Hematopoietic multipotent progenitor cell treated with erythropoietin and hydrocortisone succinate and interleukin-3 and kit ligand, for 8 days (in vitro differentiated cells): ENCODE measurements at places on chromosomes 11 and 22.

GRCh38 chr11:130997278-130997677, 81.0 kb upstream of the SNX19 start:
- DNase-seq = no peak

- DNase-seq = no peak
Measured at GRCh38 chr11:7830740-7831139, 34.0 kb upstream of the OR5P2 start.

DNA sequence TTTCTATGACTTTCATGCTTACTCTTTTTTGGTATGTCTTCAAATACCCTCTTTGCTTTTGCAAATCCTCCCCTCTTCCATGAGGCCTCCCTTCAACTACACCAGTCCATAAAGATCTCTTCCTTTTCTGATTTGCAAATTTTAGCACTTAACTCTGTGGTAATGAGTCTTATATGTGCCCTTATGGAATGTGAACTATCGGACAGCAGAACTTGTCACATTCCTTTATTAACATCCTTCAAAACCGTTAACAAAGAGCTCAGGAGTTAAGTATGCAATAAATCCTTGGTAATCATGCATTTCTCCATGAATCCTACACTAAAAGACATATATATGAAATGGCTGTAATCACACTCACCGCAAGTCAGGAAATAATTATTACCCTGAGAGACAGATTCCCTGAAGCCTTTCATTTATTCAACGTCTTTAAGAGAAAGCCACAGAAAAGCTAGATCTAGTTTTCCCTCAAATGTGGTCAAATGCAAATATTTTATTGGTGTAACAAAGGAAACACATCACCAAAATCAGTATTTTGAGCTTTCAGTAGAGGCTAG, 7.4 kb downstream of the CLNS1A start:
- no peak for DNase-seq

DNA sequence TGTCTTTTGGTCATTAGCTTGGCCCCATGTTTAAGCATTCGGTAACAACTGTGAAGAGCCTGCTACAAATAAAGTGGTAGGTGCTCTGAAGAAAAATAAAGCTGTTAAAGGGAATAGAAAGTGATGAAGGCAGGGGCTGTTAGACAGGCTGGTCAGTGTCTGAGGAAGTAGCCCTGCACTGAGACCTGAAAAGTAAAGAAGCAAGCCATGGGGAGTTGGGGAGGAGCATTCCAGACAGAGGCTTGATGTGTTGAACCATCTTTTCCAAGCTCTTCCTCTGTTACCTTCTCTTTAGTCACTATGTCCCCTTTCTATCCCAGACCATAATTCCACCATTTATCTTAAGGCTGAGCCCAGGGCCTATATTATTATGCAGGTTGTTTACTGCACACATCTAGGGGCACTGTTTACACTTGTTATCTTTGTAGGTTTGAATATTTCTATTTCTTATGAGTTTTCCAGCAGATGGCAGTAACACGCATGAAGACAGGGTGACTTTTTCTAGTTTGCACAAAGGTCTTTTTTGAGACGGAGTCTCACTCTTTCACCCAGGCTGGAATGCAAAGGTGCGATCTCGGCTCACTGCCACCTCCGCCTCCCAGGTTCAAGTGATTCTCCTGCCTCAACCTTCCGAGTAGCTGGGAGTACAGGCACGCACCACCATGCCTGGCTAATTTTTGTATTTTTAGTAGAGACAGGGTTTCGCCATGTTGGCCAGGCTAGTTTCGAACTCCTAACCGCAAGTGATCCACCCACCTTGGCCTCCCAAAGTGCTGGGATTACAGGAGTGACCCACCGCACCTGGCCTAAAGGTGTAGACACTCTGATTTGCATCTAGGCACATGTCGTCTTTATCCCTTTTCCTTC, 23.0 kb downstream of the ZFTA start:
- peak; percentile 67 for DNase-seq

GRCh38 chr11:46475051-46475925, 83.7 kb upstream of the CHRM4 start:
- DNase-seq = no peak

DNA sequence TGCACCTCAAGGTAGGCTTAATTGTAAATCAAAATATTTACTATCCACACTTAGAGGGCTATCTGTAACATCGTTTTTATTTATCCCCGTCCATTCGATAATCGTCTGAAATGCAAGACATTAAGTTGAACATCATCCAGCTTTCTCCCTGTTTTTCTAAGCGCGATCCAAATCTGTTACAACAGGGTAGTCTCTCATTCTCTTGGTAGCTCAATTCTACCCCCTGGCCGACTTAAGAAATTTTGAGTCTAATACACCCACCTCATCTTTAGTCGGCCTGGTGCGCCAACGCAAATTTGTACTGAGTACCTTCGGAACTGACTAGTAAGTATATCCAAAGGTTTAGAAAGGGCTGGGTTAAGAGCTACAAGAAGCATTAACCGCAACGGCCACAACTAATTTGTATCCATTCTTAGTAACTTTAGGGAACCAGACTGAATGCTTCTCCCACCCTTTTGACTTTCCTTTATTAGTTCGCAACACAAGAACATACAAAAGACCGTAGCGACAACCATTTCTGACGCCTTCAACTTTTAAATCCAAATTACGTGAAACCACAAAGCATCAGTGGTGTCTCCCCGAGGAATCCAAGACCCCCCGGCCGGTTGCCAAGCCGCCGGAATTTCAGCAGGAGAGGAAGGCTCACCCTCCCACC, 1.0 kb upstream of the ZNF143 start:
- peak; percentile 55 for DNase-seq

DNA sequence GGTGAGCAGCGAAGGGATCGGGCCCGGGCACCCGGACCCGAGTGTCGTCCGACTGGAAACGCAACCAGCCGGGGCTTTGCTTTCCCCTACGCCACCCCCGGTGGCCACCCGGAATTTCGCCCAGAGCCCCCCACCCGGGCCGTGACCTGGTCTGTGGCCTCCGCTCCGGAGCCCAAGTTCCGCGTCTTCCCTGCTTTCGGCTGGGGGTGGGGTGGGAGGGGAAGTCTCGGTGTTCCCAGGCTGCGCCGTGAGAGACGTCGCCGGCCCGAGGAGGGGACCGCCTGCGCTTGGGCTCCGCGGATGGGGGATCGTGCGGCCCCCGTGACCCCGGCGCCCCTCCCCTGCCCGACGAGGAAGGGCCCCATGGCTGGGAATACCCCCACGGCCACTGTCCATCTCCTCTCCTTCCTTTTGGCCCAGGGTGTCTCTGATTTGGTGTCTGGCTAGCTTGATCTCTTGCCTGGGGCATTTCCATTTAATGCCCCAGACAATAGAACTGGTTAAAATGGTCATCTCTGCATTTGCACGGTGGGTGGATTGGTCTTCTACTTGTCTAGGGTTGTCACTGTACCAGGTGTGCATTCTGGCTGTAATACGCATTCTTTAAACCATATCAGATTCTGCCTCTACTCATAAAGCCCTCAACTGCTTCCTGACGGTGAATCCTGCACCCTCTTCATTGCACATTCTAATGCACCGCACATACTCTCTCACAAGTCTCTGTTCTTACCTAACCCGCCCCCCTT, 789 bp downstream of the SIK2 start:
- peak; percentile 24 for DNase-seq

GRCh38 chr11:109960831-109961230, 132.4 kb upstream of the ZC3H12C start:
- DNase-seq = no peak

GRCh38 chr22:20748731-20749428, 25.0 kb upstream of the SERPIND1 start:
- DNase-seq = no peak

DNA sequence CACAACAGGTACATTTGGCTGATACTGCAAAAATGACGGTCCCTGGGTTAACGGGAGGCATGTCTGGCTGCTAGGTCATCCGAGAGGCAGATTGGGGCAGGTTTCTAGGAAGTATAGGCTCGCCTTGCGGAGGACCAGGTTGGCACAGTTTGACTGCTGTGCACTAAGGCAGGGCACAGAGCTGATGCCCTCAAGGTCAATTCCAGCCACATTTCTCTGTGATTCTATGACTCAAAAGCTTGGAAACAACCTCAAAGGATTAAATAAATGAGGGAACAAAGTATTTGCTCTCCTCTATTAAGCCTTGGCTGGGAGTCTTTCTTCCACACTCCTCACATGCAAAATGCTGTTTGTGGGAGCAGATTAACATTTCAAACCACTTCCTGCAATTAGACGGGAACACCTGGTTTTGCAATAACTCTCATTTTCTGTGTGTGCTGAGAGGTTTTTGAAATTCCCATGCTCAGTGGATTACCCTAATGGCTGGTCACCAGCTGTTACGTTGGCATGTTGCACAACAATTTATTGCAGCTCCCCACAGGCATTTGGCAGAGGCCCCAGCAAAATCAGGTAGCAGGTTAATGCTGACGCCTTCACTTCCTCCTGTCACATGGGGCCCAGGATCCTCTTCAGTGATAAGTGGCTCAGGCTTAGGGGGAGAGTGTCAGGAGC, 61.0 kb upstream of the PLET1 start:
- DNase-seq = peak; percentile 48

DNA sequence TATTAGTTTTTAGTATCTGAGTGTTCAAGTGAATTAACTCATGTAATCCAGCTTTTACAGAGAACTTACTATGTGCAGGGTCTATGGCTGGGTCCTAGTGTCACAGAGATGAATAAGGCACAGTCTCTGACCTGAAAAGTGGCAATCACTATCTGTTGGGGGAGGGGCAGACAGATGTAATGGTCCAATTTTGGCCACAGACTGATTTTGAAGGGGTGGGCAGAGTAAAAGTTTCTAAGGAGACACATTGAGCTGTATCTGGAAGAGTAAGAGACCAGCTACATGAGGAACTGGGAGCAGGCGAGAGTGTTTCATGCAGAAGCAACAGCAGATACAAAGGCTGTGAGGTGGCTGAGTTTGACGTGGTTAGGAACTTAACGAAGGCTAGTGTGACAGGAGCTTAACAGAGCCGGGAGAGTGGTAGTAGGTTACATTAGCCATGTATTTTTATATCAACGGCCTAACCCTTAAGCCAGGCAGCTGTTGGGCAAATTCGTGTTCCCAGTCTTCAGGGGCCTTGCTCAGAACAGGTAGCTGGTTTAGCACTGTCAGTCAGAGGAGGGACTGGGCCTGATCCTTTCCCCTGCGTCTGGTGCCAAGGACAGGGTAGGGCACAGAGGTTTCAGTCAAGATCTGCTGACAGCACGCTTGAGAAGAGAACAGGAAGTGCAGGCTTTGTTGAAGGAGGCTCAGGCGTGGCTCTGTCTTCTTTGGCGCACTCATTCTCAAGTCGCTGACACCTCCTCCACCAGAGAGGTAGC, 1.4 kb upstream of the STIM1 start:
- peak; percentile 84 for DNase-seq

DNA sequence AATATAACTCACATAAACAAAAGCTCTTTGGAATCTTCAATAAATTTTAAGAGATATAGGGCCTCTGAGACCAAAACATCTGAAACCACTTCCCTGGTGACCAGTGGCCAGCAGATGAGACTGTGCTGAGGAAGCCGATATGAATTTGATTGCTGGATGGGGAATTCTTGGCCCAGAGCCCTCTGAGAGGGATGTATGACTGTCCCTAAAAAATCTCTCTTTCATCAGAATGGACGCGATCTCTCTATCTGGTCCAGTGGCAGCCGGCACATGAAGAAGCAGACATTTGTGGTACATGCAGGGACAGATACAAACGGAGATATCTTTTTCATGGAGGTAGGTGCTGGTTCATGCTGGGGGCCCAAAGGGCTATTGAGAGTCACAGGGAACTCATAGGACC, 37.5 kb downstream of the MYBPC3 start:
- DNase-seq = no peak

DNA sequence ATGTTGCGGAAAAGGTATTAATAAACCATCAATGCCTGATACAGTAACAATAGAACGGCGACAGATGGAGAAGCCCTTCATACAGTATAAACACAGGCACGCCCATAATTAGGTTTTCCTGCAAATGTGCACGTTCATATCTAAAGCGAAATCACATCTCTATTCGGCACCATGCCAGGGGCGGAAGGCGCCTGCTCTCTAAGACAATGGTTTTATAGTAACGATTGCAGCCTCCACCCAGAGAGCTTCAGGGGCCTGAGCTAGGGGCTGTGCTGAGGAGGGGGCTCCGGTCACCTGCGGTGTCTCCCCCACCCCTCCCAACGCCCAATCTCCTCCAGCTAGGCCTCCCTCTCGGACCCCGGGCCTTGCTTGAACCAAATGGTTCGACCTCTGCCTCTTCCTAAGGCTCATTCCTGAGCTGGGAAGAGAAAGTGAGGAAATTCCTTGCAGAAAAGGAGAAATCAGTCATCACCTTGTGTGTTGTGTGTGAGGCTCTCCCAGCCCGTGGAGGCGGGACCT, 9.6 kb downstream of the KRTAP5-5 start:
- DNase-seq = no peak

- no peak for DNase-seq
Measured at GRCh38 chr11:18408558-18409291, 3.4 kb upstream of the LDHC start.

DNA sequence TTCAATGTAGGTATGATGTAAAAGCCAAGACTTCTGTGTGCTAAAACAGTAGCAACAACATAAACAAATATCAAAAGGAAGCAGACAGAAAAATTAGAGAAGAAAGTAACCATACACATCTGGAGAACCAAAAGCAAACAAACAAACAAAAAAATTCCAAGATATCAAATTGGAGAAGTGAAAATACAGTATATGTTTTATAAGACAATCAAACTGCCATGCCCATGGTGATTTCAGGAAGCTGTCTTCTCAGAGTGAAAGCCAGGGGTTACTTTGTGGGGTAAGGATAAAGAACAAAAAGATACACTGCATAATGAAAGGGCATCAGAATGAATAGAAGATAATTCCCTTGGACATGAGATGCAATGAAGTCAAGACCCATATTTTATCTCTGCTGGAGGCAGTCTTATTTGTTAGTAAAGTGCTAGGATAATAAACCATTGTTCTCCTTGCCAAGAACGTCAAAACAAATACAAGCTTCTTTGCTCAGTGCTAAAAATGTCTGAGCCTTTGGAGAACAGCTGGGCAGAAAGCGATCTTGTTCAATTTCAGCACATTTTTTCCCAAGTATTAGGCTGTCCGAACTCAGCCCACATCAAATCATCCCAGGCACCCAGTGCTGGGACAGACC, 38.1 kb upstream of the LDLRAD3 start:
- no peak for DNase-seq

DNA sequence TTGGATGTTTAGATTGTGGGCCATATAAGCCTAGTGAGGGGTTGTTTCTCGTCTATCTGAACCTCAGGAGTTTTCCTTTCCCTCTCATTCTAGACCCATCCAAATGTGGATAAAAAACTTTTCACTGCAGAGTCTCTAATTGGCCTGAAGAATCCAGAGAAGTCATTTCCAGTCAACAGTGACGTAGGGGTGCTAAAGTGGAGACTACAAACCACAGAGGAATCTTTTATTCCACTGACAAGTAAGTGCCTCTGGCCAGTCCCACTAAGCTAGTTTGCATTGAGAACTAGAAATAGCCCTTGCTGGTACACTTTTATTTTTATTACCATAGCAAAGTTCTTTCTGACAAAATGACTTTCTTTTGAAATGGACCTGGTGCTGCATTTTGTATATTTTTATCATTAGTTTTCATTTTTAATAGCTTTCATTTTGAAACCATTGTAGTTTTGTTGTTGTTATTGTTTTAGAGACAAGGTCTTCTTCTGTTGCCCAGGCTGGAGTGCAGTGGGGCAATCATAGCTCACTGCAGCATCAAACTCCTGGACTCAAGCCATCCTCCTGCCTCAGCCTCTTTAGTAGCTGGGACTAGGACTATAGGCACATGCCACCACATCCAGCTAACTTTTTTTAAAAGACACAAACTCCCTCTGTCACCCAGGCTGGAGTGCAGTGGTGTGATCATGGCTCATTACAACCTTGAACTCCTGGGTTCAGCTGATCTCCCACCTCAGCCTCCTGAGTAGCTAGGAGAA, 14.6 kb upstream of the PHLDB1 start:
- DNase-seq = no peak
